ENCODE measurements at places on chromosomes 12 and 14.

GRCh38 chr12:4289231-4289878 lies 15.8 kb downstream of the CCND2 start:
- DNase-seq, result no peak

DNA sequence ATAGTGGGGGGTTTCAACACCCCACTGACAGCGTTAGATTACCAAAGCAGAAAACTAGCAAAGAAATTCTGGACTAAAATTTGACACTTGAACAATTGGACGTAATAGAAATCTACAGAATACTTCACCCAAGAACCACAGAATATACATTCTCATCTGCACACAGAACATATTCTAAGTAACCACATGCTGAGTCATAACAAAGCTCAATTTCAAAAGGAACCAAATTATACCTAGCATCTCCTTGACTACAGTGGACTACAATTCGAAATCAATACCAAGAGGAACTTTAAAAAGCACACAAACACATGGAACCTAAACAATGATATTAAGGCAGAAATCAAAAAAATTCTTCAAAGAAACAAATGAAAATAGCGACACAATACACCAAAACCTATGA lies 871.6 kb upstream of the MDGA2 start:
- no peak for DNase-seq

DNA sequence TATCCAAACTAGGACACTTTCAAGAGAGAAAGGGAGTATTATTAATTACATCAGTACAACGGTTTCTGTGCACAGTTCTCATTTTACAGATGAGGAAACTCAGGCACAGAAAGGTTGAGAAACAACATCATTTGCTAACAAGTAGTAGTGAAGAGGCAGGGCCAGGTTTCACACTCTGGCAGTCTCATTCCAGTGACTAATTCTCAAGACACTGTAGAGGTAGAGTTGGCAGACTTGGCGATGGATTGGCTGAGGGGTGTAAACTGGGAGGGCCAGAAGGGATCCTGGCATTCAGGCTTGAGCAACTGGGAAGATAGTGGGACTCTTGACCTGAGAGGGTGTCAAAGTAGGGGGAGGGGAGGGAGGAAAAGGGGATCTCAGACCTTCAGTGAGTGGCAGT lies 73.8 kb upstream of the BDKRB2 start:
- DNase-seq, result no peak

DNA sequence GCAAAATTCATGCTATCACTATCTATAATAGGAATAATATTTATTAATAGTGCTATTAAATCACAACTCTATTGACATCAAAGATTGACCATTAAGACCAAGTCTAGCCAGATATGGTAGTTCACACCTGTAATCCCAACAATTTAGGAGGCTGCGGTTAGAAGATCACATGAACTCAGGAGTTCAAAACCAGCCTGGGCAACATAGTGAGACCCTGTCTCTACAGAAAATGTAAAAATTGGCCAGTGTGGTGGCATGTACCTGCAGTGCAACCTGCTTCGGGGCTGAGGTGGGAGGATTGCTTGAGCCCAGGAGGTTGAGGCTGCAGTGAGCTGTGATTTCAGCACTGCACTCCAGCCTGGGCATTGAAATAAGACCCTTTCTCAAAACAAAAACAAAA lies 11.0 kb downstream of the VEZT start:
- no peak for DNase-seq

DNA sequence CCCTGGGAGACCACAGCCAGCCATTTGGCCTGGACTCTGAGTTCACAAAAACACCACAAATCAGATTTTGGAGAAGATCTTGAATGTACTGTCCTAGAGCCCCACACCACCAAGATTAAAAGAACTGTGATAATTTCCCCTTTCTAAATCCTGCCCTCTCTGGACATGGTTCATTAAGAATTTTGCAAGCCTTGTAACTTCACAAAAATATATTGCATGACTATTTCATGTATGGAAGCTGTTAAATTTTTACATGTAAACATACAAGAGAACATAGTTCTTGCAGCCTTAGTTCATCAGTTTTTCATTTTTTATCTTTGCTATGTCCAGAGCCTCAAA lies 97.0 kb downstream of the SCARB1 start:
- no peak for DNase-seq

GRCh38 chr12:90058704-90059103 lies 350.1 kb upstream of the ATP2B1 start:
- peak; percentile 21 for DNase-seq

- DNase-seq, result no peak
These were observed 155.9 kb upstream of the CCDC196 start for GRCh38 chr14:66330228-66330627.

DNA sequence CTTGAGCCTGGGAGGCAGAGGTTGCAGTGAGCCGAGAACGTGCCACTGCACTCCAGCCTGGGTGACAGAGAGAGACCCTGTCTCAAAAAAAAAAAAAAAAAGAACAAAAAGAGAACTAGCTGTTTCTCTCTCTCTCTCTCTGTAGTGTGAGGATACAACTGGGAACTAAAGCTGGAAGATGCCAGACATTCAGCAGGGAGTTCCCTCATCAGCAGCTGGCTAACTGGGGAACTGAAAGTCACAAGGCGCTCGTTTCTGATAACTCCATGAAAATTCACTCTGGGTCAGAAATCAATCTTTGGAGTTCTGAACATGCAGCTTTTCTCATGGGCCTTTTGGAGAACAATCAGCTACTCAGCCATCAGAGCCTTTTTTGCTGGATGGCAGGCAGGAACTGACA lies 43.5 kb upstream of the MAP1LC3B2 start:
- DNase-seq, result no peak

- DNase-seq, result no peak
These were observed 13.3 kb downstream of the RNASE3 start for GRCh38 chr14:20904393-20905029.

GRCh38 chr12:104064842-104065427 lies 604 bp downstream of the HCFC2 start:
- DNase-seq, result peak; percentile 34

DNA sequence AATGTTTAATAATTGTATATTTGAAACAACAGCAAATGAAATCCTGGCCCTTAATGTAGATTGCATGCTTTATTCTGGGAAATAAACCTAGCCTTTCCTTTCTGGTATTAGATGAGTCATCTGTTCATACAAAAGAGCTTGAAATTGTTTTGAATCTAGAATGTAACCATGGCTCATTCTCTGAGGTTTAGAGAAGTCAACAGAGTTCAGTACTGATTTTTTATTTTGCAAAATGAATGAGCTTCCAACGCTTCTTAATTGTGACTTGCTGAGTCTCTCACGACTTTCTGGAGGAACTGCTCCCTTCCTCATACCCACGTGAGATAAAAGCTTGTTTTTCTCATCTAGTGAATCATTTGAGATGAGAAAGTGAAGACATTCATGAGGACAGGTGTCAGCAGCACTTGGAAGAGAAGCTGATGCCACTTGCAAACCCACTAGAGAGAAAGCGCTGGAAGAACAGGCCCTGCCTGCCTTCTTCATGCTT lies 509.6 kb downstream of the VRK1 start:
- DNase-seq, result no peak

- no peak for DNase-seq
These were observed 506 bp upstream of the NAP1L1 start for GRCh38 chr12:76084863-76085519.

DNA sequence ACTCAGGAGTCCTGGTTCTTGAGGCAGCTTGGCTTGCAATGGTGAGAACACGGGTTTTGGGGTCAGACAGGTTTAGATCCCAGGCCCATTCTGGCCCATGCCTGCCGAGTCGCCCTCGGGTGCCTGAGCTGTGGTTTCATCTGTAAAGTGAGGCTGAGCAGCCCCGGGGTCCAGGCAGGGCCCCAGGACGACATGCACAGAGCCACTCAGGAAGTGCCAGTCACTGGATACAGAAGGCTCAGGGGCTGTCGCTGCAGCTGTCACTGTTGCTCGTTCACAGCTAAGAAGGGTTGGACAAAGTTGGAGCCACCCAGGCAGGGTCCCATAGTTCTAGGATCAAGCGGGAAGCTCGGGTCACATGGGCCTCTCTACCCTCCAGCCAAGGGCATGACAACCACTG lies 403.1 kb downstream of the BCL11B start:
- DNase-seq, result peak; percentile 58

Data from tongue (tissue), 3 donors.